Non-pigmented ciliary epithelial cell (primary cell): ENCODE measurements at places on chromosomes 4 and X.

DNA sequence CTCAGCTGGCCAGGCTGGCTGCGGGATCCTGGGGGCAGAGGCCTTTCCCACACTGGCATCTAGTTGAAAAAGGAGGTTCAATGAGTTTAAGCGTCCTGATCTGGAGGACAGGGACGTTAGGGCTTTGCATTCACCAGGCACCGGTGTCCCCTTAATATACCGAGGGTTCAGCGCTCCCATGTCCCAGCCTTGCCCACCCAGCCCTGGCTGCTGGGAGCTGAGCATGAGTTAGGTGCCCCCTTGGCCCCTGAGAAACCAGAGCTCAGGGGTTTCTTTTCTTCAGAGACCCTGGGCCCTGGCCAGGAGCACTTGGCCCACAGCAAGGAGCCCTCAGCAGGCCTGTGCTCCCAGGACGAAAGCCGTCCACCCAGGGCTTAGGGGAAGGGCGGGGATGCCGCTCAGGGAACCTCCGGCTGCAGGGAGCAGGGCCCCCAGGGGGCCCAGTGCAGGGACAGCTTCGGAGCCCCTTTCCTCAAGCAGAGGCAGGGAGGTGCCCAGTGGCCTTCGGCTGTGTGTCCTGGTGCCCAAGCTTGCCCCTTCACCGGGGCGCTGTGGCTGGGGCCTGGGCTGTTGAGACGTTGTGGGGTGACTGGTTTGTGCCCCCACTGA lies 20.9 kb upstream of the DUSP9 start:
- DNase-seq = no peak

GRCh38 chrX:12089740-12090139 lies 48.5 kb upstream of the FRMPD4 start:
- no peak for DNase-seq

GRCh38 chr4:8050555-8051206 lies 107.9 kb downstream of the ABLIM2 start:
- no peak for DNase-seq

DNA sequence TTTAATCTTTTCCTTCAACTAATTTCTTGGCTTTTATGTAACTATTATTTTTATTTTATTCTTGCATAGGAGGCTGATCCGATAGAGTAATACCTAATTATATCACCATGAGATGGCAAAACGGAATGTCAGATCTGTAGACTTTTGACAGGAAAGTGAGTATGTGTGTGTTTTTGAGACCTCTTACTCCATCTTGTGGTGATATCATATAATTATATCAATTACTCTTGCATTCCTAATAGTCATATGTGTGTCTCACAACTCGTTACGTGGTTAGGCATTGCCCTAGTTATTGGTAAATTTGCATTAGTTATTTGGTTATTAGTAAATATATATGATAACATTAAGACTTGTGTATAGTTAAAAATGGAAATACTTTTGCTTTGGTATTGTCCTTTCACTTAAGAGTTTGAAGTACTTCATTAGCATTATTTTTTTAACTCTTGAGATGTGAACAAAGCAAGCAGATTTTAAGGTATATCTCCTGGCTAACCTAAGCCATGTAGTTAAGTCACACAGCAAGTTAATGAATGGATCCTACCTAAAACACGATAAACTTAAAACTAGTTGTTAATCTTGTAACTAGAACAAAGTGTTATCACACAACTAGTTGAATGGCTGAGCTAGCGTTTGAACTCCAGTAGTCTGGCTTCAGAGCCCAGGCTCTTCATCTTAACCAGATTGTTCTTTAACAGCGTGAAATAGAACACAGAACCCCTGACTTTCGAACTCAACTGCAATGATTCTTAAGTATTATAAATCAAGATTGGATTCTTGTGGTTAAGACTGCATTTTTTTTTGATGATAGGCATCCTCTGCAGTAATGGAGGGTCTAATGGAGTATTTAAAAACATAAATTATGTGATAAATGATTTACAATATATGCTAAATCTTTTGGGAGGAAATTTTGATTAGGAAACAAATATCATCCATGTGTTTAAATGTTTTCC lies 67.1 kb downstream of the PGRMC2 start:
- no peak for DNase-seq

- DNase-seq = no peak
Observed at GRCh38 chr4:54016504-54016903, 47.9 kb downstream of the CHIC2 start.

DNA sequence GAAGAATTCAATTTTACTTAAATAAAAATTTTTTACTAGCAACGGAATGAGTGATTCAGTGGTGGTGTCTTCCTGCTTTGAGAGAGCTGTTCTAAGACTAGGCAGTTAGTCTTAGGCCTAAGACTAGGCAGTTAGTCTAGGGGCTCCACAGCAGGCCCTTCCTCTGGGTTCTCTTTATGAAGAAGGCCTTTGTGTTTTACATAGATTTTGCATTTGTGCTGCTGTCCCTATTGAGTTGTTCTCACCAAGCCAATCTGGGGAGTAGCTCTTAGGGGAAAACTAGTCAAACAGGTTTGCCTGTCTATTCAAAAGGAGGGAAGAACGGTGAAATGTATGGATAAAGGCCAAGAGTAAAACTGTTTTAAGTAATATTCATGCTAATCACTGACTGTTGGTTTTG lies 7.6 kb downstream of the UGT8 start:
- DNase-seq = no peak

- no peak for DNase-seq
Observed at GRCh38 chrX:45424326-45424725, 223.7 kb upstream of the DIPK2B start.
